ENCODE measurements at places on chromosomes 16 and 17.

DNA sequence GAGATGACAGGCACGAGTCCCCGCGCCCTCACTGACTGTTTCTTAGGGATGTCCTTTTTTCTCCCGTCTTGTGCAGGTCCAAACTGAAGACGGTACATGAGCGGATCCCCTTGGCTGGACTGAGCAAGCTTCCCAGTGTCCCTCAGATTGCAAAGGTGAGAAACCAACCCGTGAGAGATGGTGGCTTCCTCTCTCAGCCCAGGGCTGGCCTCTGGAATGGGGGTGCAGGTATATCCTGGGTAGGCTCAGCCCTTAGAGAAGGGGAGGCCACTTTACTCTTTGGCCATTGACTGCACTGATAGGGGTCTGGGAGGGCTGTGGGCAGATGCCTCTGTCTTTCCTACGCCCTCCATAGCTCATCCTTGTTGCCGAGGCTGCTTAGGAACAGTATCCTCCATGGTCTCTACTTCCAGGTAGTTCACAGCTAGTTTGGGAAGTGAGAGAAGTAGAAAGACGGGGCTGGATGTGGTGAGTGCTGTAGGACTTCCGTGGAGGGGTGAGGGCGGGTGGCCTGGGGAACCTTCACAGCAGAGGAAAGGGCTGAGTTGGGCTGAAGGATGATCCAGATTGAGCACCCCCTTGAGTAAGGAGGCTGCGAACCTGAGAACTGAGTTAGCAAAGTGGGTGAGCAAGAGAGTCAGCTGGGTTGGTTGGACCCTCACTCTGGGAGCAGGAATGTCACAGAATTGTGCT lies 83.0 kb downstream of the OR1D5 start:
- DNase-seq: no peak

DNA sequence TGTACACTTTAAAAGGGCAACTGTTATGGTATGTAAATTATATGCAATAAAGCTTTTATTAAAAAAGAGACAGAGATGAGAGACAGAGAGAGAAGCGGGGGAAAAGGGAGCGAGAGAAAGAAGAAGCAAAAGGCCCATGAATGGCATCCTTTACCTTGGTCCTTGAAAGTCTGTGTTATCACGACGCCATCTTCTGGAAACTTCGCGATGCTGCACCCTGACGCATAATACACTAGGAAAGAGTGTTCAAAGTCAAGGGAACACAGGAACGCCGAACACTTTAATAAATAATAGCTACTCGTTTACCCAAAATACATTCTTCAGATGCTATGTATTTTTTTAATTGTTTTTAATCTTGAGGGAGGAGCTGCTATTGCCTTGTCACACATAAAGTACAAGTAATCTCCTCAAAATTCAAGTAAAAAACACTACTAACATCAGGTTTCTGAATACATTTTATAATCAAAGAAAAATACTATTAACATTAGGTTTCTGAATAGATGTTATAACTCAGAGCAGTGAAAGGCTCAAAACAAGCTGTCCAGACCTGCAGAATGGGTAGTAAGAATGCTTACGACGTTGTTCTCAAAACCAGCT lies 23.0 kb upstream of the SLC38A8 start:
- DNase-seq: peak; percentile 44

- no peak for DNase-seq
These were observed 233.3 kb downstream of the SOX9 start for GRCh38 chr17:72354071-72354470.

- DNase-seq: no peak
These were observed 3.7 kb upstream of the MYL4 start for GRCh38 chr17:47205419-47205963.

- no peak for DNase-seq
These were observed 214.2 kb upstream of the GSE1 start for GRCh38 chr16:85398688-85399582.

- no peak for DNase-seq
These were observed 20.9 kb upstream of the FASN start for GRCh38 chr17:82118815-82119380.

DNA sequence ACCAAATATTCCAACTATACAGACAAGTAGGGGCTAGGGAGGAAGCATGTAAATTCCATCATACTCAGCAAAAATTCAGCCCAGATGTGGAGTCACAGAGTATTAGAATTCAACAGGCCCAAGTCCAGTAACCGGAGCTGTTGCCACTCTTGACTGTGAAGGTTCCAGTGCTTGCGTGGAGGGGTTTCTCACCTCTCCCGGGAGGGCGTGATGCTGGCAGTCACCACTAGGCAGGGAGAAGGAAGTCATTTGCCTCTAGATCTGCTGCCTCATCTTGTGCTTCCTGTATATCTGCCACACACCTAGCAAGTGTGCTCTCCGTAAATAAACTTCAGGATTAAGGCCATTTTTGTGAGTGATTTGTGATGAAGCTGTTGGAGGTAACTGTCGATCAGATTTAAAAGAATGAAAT lies 1.0 kb upstream of the CKLF start:
- peak; percentile 52 for DNase-seq

GRCh38 chr17:74163271-74163821 lies 40.1 kb upstream of the RPL38 start:
- no peak for DNase-seq

- DNase-seq: no peak
These were observed 114.9 kb downstream of the TRIM37 start for GRCh38 chr17:58991718-58992331.

- no peak for DNase-seq
These were observed 76.9 kb upstream of the CREBBP start for GRCh38 chr16:3957344-3957980.

DNA sequence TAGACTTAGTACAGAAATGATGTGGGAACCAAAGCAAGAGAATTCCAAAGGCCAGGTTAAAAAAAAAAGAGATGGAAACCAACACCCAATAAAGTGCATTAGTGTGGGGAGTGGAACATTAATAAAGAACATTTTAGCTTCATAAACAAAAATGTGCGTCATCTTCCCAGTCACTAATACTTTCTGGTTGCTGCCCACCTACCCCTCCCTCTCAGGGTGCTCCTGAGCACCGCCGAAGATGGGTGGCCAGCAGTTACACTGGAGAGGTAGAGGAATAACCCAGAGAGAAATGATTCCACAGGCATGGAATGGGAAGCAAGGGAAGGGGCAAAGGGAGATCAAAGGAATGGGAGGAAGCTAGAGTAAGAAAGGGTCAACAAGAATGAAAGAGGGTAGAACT lies 6.0 kb upstream of the CHD3 start:
- DNase-seq: peak; percentile 50

GRCh38 chr17:28896884-28897768 lies at the start of gene FLOT2:
TSS of gene FLOT2 (minus strand) at chr17:28897733. CDS start at chr17:28897574, 159 bp downstream.
- peak; percentile 66 for DNase-seq

- DNase-seq: no peak
These were observed 2.6 kb downstream of the DNAH2 start for GRCh38 chr17:7720125-7720524.

GRCh38 chr17:82587234-82588086 lies 60.8 kb downstream of the WDR45B start:
- no peak for DNase-seq

- DNase-seq: no peak
These were observed 2.1 kb downstream of the CASKIN1 start for GRCh38 chr16:2194166-2194834.

DNA sequence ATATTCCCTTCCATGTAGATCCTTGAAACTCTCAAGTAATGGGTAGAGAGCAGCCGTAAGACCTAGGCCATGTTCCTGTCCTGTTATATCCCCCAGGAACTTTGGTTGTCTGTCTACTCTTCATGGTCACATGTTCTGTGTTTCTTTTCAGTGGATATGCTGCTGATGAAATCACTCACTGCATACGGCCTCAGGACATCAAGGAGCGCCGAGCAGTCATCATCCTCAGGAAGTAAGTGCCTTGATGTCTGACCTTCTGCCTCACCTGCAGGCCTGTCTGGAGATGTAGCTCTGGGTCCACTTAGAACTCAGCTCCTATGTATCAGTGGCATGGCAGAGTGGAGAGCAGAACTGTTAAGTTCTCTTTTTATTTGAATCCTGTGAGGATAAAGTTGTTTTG lies 11.2 kb downstream of the ALKBH5 start:
- no peak for DNase-seq

GRCh38 chr16:88530858-88531203 lies 39.4 kb upstream of the ZC3H18 start:
- DNase-seq: no peak

DNA sequence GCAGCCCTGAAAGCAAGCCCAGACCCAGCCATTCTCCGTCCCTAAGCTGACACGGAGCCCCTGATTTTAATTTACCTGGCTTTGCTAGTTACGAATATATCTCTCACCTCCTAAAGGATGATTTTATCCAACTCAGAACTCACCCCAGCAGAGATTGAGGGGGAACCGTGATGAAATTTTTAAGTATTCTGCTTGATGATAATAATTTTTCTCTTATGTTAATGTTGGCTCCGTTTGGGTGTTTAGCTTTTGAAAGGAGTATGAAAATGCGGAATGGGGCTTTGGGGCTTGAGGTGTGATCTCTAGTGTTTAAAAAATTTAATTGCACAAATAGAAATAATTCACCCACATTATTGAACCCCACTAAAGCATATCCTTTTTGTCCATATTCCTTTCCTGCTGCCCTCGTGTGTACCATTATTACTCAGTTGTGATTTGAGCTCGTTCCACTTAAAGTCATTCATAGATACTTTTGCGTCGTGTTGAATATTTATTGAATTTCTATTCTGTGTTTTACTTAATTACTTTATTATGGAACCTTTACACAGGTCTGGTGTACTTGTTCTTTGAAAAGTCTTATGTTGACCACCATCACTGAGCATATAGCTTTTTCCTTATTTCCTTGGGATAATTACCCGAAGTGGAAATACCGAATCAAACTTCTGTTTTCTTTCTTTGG lies 775 bp downstream of the PRPSAP2 start:
- no peak for DNase-seq

DNA sequence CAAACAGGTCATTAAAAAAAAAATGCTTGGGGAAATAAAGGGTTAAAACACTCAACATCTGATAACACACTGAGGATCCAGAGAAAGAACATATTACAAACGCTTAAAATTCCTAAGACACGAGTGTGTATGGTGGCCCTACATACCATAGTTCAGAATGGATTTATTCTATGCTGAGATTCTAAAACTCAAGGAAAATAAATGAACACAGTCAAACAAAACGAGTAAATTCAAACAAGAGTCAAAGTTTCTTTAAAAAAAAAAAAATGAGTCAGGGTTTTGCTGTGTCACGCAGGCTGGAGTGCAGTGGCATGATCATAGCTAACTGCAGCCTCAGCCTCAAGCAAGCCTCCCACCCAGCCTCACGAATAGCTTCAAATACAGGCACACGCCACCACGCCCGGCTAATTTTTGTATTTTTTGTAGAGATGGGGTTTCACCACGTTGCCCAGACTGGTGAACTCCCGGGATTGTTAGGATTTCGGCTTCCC lies 17.4 kb downstream of the CRK start:
- no peak for DNase-seq

DNA sequence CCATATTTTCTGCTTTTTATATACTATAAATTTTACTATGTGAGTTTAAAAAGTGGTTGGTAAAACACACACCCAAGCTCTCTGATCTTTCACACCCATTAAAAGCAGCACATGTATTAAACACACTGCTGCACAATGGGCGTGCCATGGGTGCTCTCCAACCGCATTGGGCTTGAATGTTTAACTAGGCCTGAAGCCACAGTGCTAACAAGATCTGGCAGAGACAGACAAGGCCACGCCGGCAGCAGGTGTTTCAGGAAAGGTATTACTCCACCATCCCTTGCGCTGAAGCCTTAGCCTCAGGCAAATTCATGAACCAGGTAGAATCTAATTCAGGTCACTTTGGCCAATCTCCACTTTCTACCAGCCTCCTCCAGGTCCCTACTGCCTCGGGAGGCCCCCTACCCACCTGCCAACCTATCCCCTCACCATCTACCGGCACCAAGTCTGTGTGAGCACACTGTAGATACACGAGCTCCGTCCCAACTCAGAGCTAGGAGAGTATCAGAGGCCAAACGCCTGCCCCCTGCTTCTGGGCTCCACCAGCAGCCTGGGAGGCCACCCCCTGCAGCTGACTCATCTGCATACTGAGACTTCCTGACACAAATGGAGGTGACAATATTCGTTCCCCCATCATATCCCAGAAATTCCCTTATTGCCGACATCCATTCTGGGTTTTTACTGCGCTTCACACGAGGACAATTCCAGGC lies 95.0 kb downstream of the ADCY9 start:
- peak; percentile 95 for DNase-seq

GRCh38 chr17:45974916-45975630 lies 24.0 kb upstream of the STH start:
- DNase-seq: no peak

GRCh38 chr16:48497129-48497528 lies 111.9 kb upstream of the SIAH1 start:
- no peak for DNase-seq

Data from SHP77 (cell line).